ENCODE measurements at places on chromosomes 11 and 22.

- no peak for DNase-seq
Measured at GRCh38 chr22:27473533-27473932, 328.0 kb downstream of the MN1 start.

DNA sequence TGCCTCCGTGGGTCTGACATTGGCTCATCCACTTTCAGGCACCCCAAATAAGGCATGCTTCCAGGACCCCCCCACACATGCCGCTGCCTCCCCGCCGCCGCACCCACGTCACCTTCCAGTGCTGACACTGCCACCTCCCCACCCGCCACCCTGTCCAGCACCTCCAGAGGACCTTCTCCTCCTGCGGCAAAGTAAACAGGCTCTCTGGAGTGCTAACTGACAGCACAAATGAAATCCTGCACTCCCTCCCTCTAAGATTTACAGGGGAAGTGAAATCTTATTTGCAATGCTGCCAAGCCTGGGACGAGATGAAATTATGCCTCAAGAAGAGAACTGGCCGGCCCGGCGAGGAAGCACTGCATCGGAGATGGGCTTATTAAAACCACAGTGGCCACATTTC lies 35.3 kb downstream of the MACROD1 start:
- DNase-seq, result no peak

DNA sequence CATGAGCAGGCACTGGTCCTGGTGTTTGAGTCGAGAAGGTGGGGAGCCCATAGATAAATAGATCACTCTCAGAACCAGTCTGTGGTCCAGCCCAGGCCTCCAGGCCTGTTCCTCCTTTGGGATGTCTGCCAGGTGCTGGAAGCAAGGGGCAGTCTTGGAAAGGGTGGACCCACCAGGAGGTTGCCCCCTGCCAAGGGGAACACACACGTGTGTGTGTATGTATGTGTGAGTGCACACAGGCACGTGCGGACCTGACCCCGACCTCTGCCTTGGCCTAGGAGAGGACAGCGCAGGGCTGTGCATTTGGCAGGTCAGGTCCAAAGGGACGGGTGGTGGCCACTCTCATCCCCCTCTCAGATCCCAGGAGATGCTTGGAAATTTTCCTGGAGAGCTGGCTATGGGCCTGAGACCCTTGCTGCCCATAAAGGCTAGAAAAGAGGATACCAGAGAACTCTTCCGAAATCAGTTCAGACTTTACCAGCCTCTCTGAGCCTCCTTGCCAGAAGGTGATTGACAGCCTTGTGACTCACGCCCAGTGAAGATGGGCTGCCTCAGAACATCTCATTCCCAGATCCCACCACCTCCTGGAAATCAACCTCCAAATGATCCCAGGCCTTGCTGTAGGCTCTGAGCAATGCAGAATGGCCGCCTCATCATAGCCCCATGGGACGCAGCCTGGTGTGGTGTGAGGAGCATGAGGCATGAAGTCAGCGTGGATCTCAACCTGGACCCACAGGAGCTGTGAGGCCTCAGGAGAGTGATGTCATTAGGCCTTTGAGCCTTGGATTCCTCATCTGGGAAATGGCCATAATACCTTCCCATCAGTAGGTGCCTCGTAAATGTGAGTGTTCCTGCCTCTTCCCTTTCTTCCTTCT lies 24.0 kb upstream of the CREB3L1 start:
- DNase-seq, result peak; percentile 26

DNA sequence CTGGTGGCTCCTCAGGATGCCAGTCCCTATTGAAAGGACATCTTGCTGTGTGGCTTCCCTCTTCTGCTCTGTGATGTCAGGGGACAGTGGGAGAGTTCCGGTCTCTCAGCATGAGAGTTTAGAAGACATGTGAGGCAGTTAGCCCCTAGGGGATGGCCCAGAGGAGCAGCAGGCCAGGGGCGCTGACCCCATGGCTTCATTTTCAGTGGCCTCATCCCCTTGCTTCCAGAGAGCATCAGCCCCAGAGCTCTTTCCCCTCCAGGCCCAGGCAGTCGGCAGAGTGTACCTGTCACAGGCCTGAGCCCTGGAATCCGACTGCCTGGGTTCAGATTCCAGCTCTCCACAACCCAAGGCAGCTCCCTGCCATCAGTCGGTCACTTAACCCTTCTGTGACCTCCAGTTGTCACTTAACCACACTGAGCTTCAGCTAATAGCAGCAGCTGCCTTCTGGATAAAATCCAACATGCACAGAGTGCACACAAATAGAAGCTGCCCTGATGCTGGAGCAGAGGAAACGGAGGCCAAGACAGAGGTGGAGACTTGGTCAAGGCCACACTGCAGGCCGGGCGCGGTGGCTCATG lies 14.1 kb upstream of the LRRC10B start:
- no peak for DNase-seq
